ENCODE measurements at places on chromosomes 2 and 18. TPM values are rescaled to one million over a fixed set of nuclear protein-coding genes. Genes with fewer than 3 reads are reported as not detected.
A peak's percentile ranks its signal among the peaks of the same experiment; 100 is the strongest.

HJURP gene
- total RNA-seq, result 1.1 TPM

DNA sequence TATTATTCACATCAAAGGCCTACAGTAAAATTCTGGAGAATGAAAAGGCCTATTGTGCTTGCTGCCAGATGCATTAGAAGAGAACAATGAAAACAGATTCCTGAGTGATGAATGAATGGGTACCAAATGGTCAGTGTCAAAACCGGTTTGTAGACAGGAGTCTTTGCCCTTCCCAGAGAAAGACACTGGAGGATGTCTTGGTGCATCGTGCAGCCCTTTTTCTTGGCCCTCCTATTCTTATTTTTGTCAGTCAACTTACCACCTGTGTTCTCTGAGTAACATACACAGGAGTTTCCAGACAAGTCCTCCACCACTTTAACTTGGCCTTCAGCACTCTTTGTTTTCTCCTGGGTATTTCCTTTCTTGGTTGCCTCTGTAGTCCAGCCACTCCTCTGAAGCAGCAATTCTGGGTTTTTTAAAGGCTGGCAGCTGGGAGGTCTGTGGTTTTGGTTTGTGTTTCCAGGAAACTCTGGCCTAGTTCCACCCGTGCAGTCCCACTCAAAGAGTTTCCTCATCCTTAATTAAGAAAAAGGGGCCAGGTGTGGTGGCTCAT, 29.4 kb downstream of the PSTPIP2 start:
- DNase-seq, result peak; percentile 91

DNA sequence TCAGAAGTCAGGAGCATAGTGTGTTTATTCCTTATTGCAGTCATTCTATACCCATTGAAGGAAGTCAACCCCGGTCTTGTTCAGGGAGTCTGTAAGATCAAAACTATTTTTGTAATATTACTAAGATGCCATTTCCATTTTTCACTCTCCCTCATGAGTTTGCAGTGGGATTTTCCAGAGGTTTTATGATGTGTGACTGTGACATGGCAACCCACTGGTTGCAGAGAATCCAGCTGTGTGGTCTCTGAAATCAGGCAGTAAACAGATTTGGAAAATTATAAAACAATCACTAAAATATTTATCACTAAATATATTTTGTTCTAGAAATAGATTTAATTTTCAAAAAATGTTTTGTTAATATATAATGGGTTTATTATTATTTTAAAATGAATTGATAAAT, 38.1 kb downstream of the DLGAP1 start:
- DNase-seq, result no peak

- peak; percentile 36 for DNase-seq
These were observed 40.6 kb downstream of the DHX57 start for GRCh38 chr2:38835015-38835601.

- no peak for DNase-seq
These were observed 63.2 kb upstream of the TCF4 start for GRCh38 chr18:55651236-55651635.

DNA sequence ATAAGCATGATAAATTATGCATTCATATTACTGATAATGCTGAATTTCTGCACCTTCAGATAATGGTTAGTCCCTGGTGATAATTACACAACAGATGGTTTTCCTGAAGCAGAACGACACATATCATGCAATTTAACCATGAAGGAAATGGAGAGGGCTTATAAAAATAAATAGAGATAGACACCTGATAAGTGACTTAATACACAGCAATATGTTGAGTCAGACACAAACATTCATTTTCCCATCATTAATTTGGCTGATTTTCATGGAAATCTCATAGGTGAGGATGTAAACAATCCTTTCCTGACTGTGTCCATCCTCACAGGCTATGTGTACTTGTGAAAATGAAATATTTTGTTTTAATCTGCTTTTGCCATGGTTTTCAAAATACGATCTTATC, 36.9 kb upstream of the DSEL start:
- DNase-seq, result no peak

- DNase-seq, result no peak
These were observed 8.9 kb downstream of the TOGARAM2 start for GRCh38 chr2:28989973-28990372.

- DNase-seq, result peak; percentile 70
These were observed 1.6 kb downstream of the MTCL1 start for GRCh38 chr18:8706791-8707555.

DNA sequence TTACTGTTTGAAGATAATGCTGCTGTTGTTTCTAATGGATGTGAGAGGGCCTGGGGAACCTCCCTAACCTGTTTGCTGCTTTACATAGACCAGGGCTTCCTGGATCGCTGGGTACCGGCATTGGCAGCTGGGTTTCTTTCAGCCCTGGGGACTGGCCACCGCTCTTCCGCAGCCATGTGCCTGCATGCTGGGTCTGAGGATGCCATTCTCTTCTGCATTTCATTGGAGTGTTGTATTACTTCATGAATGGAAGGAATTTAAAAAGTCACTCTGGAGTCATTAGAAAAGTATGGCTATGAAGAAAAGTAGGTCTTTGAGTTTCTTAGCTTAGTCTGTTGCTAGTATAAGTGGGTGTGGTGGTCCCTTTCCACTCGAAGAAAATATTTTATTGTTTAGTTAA, 107.3 kb upstream of the MGAT5 start:
- peak; percentile 38 for DNase-seq

CLHC1 gene
- 36.5 TPM for total RNA-seq

DNA sequence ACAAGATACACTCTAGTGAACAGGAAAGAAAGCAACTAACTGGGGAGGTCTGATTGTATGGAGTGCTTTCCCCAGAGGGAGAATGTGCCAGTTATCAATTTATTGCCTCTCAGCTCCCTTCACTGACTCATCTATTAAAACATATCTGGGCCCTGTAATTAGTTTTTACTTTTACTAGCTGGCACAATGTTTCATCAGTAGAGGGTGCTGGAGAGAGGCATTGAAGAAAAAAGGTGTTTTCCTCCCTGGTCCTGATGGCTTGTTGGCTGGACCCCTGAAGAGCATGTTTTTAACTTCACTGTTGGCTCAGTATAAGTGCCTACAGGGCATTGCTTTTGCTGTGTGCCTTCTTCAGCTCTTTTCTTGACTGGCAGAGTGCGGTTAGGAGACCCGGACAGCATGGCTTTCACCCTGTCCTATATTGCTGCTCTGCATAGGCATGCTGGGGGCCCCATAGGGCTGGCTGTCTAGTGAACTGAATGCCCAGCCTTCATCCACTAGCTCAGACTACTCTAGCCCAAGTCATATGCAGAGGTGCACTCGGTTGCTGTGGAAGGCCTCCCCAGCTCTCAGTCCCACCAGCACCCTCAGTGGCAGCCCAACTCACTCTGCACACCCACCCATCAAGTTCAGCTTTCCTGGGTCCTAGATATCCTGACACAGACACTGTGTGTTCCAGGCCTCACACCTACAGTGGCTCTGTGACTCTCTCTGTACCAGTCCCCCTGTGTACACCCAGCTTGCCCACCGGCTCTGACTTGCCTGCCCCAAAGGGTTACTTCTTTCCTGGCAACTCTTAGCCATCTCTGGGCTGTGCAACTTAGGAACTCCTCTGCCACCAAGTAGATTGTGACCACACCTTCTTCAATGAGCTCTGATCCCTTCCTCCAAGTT, 62.3 kb upstream of the ACYP2 start:
- DNase-seq, result no peak

GRCh38 chr2:241762933-241763369, 13.7 kb upstream of the GAL3ST2 start:
- no peak for DNase-seq

GRCh38 chr2:151771599-151772358, 37.5 kb upstream of the NEB start:
- DNase-seq, result peak; percentile 66

DNA sequence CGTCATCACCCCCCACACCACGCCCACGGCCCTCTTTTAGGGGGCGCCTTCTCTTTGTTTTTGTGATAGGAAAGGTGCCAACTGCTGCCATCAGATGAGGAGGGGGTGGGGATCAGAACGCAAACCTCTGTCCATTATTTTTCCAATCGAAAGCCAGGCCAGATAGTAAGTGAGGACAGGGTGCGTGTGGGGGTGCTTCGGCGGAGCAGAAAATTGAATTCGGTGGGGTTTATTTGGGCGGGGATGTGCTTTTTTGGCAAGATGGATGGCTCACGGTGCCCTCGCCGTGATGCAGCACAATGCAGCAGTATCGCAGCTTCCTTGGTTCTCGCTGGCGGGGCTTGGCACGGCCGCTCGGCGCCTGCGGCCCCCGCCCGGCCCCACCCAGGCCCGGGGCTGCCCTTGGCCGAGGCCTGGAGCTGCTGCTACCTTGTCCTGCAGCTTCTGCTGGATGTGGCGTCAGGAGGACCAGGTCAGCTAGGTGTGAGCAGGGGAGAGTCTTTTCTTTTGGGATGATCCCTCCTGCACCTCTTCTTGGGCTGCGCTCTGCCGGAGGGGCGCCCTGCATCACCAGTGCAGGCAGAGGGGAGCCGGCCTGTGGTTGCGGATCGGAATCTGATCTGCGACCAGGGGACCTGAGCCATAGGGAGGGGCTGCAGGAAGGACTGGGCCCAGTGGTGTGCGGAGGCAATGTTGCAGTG, 1.3 kb downstream of the SPTBN1 start:
- peak; percentile 32 for DNase-seq

CNDP1 gene
- total RNA-seq, result not detected

- no peak for DNase-seq
These were observed 134.5 kb upstream of the DDX18 start for GRCh38 chr2:117679952-117680351.

DNA sequence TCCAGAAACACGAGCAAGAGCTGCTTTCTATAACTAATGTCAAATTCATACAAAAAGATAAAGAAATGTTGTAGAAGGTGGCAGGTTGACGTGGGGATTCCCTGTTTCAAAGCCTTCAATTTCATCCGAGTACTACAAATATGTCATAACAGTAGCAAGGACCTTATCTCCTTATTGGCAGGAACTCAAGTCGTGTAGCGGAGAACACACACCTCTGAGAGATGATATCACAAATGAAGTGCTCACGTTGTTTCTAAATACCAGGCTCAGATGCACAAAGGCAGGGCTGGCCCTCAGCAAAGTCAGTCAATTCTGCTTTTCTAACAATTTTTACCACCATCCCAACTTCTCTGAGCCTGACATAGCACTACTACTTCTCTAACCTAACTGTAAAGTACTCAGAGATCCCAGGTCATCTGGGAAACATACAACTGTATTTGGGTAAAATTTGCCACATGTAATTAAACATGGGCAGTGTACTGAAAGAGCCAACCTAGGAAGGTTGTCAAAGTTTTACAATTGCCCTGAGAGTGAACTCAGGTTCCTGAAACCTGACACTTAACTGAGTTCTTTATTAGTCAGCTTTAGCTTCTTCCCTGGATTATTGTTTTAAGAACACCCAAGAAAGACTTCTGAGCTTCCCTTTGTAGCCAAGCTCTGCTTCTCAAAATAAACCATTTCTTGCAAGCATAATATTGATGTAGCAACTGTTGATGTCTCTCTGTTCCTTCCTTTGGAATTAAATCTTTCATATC, 813.7 kb upstream of the ACVR2A start:
- peak; percentile 69 for DNase-seq

DNA sequence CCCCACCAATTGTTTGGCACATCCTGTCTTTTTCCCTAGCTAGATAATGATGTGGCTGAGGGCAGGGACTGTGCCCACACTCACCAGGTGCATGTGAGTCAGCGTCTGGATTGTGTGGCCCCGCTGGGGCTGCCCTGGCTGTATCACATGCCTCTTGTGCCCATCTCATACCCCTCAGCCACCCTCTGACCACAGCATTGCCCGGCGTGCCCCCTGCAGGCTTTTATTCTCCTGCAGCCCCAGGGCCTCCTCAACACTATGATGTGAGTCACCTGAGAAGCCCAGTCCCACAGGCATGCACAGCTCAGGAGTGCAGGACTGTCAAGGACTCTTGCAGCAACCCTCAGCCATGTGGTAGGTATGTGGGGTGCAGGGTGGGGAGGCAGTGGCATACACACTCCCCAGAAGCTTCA, 14.8 kb upstream of the STEAP3 start:
- no peak for DNase-seq

GRCh38 chr2:162623888-162624287, 214.7 kb downstream of the KCNH7 start:
- no peak for DNase-seq

ZSWIM2 gene
- total RNA-seq, result not detected

- DNase-seq, result no peak
These were observed 36.5 kb upstream of the DARS1 start for GRCh38 chr2:136021976-136022375.

- no peak for DNase-seq
These were observed 13.8 kb upstream of the SERTAD2 start for GRCh38 chr2:64667535-64667934.

ALPP gene
- not detected for total RNA-seq

MYOM1 gene
- total RNA-seq, result 0.90 TPM

DNA sequence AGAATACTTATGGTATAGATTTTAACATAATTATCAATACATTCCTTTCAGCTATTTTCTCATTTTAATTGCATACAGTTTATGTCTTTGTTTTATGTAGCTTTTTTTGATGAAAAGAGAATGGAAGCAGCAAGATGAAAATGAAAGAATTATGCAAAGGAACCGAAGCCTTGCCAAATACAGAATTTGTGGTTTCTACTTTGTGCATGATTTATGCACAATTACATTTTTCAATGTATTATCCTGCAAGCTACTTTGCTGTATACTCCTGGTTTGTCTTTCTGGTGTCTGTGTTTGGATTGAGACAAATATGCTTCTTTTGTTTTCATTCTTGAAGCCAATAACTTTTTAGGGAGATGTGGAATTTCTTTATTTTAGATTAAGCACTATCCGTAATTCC, 1642.6 kb upstream of the CELF4 start:
- no peak for DNase-seq

- no peak for DNase-seq
These were observed 29.3 kb upstream of the ACAA2 start for GRCh38 chr18:49842656-49843055.

- no peak for DNase-seq
These were observed 190.4 kb downstream of the PMAIP1 start for GRCh38 chr18:60090170-60090569.

GRCh38 chr2:146544701-146545100, 1300.1 kb upstream of the ACVR2A start:
- DNase-seq, result no peak

DTNA gene
- 34.3 TPM for total RNA-seq

ECEL1 gene
- not detected for total RNA-seq

DNA sequence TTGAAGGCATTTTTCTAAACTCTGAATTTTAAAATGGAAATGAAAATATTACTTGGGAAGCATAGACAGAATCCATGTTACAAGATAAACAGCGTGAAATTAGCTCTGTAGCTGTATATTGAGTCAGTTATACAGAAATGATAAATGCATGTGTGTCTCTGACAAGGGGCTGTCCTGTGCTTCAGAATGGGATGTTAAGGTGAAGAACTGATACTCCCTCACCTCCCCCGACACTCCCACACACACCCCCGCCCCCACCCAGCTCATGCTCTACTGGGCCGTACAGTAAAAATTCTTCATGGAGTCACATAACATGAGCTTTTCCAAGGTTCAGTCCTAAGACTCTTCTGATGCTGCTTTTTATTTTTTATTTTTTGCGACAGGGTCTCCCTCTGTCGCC, 869 bp upstream of the THUMPD2 start:
- no peak for DNase-seq

GRCh38 chr18:34972765-34973414, 68.3 kb upstream of the MAPRE2 start:
- no peak for DNase-seq
